ENCODE measurements at places on chromosomes 3 and 15. TPM values are rescaled to one million over a fixed set of nuclear protein-coding genes. Genes with fewer than 3 reads are reported as not detected.

GRCh38 chr3:7697548-7697947, 804.1 kb upstream of the LMCD1 start:
- no peak for DNase-seq

Gene DUOXA2
- 4.9 TPM for total RNA-seq

Gene MUSTN1
- not detected for total RNA-seq

GRCh38 chr3:108181172-108181571, 41.1 kb downstream of the IFT57 start:
- DNase-seq = no peak

Gene RTP3
- not detected for total RNA-seq

DNA sequence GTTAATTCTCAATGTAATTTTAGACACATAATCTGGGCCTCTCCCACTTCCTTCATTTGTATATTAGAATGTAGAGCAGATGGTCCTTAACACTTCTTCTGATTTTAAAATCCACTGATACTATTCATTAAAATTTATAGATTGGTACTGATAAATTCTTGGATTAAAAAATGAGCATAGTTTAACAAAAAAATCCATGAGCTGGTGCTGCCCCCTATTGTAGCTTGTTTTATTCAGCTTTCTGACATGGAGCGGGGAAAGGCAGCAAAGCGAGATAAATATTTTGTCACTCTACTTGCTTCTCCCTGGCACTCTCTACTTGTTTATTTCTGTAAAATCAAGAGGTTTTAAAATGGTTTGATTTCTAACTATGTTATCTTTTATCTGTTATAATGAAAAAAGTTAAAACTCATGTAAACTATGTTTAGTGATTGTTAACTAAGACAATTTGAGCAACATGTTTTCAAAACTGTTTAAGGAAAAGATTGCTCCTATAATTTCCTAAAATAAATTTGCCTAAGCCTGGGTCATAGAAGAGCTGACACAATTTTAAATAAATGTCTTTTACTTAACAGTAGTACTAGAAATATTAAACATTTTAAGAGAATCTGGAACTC, 26.5 kb upstream of the PLOD2 start:
- DNase-seq = no peak

- DNase-seq = no peak
Measured at GRCh38 chr3:128879991-128880390, 571 bp downstream of the ACAD9 start.

- no peak for DNase-seq
Measured at GRCh38 chr3:9190276-9190675, 59.2 kb downstream of the SRGAP3 start.

Gene RTP1
- total RNA-seq = not detected

Gene SPINT1
- total RNA-seq = 417 TPM
